ENCODE measurements at places on chromosomes 11 and 22. TPM values are rescaled to one million over a fixed set of nuclear protein-coding genes. Genes with fewer than 3 reads are reported as not detected.

The CPT1A gene
- 11.5 TPM for polyA plus RNA-seq

The CHST1 gene
- 5.8 TPM for polyA plus RNA-seq

The FOLR2 gene
- 4.5 TPM for polyA plus RNA-seq

The HORMAD2 gene
- not detected for polyA plus RNA-seq

The NXPE4 gene
- not detected for polyA plus RNA-seq

The OR5D13 gene
- not detected for polyA plus RNA-seq

- DNase-seq, result no peak
Observed at GRCh38 chr11:96960476-96960875, 570.7 kb downstream of the JRKL start.

DNA sequence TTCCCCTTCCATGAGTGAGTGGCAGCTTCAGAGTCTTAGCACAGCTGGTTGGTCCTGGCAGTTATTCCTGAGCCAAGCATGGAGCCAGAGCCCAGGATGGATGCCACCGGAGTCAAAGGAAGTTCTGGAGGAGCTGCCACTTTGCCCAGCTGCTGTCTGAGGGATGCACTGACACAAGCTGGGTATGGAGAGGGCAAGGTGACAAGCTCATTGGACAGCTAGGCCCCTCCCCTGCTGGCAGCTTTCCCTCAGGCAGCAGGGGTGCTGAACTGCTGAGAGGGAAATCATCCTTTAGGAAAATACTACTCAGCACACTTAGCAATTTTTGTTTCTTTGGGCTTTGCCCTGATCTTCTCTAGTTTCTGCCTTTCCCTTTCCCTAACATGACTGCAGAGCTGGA is 99.3 kb upstream of the SESN3 start:
- DNase-seq, result no peak

DNA sequence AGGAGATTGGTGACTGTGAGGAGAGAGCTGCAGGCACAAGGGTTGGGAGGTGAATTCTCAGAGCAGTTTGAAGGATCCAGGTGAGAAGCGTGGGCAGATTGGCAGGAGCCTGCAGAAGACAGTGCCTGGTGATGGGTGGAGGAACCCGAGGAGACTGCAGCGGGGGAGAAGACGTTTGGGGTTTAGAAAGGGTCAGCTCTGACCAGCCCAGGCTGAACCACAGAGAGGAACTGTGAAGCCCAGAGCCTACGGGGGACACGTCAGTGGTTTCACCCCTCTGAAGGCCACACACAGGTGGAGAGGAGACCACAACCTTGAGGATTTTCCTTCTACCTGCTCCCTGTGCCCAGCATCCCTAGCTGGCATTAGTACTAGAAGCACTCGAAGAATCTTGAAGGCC is 154.8 kb upstream of the TBCEL start:
- DNase-seq, result no peak
